ENCODE measurements at places on chromosomes 2 and 18.

- no peak for DNase-seq
Observed at GRCh38 chr2:122328816-122329215, 573.4 kb downstream of the TSN start.

DNA sequence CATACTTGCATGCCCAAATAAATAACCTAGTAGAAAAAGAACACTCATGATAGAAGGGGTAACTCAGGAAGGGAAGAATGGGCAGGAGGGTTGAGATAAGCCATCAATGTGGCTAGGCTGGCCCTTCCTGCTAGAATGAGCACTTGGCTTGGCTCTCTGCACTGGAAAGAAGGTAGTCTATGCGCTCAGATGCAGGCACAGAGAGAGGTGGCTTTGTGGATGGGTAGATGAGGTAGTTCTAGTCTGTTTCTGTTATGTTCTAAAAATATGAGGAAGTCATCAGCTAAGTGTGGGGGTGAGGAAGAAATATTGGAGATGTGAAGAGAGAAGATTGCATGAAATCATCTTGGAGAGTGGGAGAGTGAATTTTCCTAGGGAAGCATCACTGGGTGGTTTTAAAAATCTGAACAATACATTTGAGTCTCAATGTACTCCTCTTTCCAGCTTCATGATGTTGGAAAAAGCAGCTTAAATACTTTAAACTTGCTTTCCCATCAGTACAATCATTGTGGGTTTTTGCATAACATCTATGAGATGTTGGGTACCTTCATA, 357.1 kb downstream of the CNTNAP5 start:
- DNase-seq = no peak

DNA sequence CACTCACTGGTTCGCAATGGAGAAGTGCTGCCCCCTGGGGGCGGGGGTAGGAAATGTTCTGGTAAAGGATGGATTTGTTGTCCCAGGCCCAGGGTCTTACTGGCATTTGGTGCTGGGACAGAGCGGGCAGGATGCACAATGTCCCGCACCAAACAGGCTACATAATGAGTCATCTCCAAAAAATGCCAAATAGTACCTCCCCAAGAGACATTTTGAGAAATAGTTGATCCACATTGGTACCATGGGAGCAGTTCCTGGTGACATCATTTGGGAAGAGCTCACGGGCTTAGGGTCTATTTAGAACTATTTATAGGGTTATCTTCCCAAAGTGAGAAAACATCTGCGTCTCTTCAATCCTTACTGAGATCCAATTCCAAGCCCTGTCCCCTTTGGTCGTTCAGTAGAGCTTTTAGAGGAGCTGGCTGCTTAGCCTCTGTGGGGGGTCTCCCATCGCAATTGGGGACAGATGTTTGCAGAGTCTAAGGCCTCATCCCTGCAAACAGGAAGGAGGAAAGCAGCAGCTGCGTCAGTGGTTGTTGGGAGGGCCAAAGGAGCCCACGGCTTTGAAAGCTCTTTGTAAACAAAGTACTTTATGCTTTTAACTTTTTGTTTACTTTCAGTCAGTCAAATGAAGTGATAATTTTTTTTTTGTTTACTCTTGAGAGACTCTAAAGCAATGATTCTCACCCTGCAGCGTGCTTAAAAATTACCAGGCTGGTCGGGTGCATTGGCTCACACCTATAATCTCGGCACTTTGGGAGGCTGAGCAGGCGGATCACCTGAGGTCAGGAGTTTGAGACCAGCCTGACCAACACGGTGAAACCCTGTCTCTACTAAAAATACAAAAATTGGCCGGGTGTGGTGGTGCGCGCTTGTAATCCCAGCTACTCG, 49.3 kb downstream of the GREB1 start:
- no peak for DNase-seq

DNA sequence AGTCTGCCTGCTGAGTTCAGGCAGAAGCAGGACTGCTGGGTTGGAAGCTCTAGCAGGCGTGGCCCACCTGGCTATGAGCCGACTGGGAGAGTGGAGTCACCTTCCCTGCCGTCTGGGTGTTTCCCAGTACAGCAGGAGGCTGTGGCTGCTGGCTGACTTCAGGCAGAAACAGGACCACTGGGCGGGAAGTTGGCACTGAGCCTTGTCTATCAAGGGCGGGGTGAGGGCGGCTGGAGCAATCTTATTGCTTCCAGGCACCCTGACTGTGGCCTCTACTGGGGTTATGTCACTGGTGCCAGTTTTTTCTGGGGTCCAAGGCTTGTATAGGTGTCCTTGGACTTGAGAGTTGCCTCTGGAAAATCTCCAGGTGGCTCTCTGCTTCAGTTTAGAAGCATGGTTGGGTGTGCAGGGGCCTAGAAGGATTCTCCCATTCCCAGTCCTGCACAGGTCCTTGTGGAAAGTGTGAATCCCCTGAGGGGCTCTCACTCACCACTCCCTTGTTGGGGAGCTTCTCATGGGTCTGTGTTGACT, 30.5 kb downstream of the LTBP1 start:
- DNase-seq = no peak

DNA sequence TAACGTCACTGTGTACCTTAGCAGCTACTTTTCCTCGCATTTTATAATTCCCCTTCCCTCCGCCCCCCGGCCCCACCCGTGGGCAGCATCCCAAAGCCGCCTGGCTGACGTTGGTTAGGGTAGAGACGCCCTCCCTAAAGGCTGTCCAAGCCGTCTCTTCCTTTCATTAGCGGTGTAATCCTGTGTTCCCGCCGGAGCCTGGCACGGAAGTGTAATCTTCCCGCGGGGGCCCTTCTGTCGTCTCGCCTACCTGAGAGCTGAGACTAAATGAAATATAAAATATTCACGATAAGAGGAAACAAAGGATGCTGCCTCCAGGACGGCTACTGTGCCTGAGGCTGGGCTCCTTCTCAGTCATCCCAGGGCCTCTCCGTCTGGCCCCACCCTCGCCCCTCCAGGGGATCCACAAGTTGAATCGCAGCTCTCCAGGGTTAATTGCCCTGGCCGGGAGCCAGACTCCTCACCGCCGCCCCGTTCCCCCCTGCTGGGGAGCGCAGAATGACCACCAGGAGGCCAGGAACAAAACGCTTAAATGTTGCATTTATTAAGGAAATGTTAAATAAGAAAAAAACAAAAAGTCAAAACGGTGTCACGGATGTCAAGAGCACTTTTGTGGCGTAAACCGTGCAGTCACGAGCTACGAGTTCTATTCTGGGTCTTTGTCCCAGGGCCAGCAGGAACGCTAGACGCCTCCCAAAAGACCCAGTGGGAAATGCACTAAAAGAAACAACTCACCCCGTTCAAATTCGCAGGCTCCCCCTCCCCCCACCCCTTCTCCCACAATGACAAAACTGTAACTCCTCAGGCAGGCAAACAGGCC, 1.5 kb downstream of the RPRM start:
- no peak for DNase-seq

DNA sequence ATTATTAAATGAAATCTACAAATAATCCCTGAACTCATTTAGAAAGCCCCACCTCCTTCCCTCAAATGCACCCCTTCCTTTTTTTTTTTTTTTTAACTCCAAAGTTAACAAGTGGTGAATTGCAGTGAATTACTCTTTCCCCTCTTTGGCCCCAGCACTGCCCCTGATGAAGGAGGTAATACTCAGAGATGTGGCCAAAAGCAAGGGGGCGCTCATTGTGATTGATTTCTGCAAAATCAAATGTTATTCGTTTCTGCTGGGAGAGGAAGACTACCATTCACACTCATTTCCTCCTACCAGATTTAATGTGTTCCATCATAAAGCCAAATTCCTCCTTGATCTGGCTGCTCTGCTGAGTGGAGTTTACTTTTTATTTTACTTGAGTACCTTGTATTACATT, 259.4 kb downstream of the GPD2 start:
- DNase-seq = no peak

GRCh38 chr2:136407952-136408318, 290.0 kb upstream of the CXCR4 start:
- DNase-seq = no peak

GRCh38 chr18:24818441-24818840, 358.0 kb downstream of the HRH4 start:
- no peak for DNase-seq

DNA sequence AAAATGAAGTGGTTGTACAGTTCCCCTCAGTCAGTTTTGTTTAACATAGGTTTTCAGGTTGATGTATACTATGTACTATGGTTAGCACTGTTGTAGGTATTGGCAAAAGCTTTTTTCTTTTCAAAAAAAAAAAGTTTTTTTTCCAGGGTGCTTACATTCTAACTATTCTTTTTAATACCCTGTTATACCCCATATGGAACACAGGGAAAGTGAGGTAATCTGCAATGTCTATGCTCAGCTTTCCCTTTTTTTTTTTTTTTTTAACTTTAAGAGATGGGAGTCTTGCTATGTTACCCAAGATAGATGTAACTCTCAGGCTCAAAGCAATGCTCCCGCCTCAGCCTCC, 590 bp upstream of the CCDC138 start:
- DNase-seq = no peak

DNA sequence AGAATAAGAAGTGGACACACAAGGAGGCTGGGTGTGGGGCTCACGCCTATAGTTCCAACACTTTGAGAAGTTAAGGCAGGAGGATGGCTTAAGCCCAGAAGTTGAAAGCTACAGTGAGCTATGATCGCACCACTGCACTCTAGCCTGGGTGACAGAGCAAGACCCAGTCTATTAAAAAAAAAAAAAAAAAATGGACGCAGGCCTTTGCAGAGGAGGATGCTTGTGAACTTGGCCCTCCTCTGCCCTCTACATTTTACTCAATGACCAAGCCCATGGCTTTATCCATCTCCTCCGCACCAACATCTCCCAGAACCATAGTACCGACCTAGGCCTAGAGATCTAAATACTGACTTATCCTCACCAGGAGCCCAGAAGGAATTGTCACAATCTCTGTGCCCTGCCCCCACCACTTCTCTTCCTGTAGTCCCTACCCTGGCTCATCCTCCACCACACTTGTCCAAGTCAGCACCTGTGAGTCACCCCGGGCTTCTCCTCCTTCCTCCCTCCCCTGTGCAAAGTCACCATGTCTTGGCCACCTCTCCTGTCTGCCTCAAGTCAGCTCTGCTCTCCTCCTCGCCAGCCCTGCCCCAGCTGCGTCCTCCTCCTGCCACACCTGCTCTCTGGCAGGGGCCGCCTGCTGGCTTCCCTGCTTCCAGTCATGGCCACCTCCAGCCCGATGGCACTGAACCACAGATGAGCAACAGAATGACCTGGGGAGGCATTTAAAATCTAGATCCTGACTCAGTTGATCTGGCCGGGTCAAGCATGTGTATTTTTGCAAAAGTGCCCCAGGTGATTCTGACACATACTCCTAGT, 35.8 kb upstream of the ASPRV1 start:
- no peak for DNase-seq

- no peak for DNase-seq
Observed at GRCh38 chr2:62760026-62760425, 54.5 kb downstream of the EHBP1 start.

DNA sequence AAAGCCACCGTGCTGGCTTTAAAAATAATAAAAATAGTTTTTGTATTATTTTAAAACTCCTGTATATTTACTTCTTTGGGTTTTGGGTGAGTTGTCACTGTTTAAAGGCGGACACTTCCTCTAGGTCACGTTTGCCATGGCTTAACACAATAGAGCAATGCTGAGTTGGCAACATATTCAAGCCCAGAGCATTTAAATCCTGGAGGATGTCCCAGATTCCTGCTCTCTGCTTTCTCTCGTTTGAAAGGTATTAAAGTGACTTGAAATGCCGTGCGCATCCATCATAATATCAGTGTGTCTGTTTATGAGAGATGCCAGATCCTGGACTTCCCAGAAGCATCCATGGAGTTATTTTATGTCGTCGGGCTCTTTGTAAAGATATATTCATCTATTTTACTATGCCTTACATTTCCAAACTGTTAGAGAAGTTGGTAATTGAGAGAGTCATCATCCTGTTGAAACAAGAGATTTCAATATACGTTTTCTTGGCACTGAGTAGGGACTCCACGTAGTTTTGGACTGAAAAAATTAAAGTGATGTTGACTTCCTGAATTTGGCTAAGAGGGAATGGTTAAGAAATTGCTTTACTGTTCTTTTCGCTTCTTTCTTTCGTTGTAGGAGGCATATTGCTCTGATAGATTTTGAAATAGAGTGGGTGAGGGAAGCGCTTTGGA, 150.6 kb downstream of the ZNF236 start:
- no peak for DNase-seq

DNA sequence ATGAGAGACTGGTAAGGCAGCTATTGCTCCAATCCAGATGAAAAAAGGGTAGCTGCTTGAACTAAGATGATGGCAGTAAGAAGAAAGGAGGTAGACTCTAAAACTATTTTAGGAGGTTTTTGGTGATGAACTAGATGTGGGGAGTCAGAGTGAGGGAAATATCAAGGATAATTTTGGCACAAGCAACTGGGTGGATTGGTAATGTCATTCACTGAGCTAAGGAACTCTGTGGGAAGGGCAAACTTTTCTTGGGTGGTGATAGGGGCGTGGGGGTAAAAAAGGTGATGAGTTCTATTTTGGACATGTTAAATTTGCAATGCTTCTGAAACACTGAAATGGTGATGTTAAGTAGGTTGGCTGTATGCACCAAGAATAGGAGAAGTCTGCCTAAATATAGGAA, 19.3 kb downstream of the PAIP2B start:
- no peak for DNase-seq

GRCh38 chr18:67665266-67665665, 148.7 kb upstream of the DSEL start:
- DNase-seq = no peak

GRCh38 chr18:70513502-70514171, 224.8 kb downstream of the SOCS6 start:
- no peak for DNase-seq

DNA sequence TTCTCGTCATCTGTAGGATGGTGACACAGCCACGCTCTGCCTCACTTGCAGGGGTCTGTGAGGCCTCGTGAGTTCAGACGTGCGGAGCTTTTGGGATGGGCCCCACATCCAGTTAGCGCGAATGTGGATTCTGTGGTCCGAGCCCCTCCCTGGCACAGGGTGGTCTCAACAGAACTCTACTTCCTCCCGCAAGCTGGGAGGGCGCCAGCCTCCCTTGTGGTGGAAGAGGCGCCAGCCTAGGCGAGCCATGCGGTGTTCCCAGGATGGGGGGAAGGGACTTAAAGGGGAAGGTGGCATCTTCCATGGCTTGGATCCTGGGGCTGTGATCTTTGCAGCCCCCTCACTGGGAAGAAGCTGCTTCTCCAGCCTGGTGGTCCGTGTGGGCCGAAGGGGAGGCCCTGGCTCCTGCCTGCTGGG, 1.4 kb downstream of the SNORC start:
- DNase-seq = no peak

- no peak for DNase-seq
Observed at GRCh38 chr2:43708891-43709290, 32.7 kb upstream of the C1GALT1C1L start.

Data from esophagus squamous epithelium (tissue), 5 donors.